ENCODE measurements at places on chromosomes 16 and 17. TPM values are rescaled to one million over a fixed set of nuclear protein-coding genes. Genes with fewer than 3 reads are reported as not detected.
A peak's percentile ranks its signal among the peaks of the same experiment; 100 is the strongest.

DNA sequence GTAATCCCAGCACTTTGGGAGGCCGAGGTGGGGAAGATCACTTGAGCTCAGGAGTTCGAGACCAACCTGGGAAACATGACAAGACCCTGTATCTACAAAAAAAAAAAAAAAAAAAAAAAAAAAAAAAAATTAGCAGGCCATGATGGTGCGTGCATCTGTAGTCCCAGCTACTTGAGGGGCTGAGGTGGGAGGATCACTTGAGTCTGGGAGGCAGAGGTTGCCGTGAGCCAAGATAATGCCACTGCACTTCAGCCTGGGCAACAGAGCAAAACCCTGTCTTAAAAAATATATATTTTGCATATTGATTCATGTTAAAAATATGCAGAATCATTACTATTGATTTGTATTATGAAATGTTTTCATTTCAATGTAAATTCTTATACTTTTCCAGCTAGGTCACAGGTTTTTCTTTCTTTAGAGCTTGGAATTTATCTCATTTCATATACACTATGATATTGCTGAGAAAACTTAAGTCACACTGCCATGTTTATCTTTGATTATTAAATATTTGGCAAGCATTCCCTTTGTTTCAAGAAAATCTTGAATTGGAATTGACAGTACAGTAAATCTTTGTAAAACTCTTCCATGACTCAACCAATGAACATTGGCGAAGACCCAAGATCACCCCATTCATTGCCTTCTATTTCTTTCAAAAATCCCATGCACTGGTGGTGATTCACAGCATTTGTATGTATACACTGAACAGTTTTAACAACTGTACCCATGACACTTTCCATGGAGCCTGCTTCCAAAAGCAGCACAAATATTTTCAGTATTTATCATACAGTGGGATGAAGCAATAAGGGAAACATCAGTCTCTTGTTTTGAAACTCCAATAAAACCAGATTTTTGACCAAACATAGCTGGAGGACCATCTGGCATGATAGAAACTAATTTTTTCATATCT is 83.5 kb upstream of the TNRC6A start:
- DNase-seq: peak; percentile 98

Gene RNF222
- 0.80 TPM for total RNA-seq

DNA sequence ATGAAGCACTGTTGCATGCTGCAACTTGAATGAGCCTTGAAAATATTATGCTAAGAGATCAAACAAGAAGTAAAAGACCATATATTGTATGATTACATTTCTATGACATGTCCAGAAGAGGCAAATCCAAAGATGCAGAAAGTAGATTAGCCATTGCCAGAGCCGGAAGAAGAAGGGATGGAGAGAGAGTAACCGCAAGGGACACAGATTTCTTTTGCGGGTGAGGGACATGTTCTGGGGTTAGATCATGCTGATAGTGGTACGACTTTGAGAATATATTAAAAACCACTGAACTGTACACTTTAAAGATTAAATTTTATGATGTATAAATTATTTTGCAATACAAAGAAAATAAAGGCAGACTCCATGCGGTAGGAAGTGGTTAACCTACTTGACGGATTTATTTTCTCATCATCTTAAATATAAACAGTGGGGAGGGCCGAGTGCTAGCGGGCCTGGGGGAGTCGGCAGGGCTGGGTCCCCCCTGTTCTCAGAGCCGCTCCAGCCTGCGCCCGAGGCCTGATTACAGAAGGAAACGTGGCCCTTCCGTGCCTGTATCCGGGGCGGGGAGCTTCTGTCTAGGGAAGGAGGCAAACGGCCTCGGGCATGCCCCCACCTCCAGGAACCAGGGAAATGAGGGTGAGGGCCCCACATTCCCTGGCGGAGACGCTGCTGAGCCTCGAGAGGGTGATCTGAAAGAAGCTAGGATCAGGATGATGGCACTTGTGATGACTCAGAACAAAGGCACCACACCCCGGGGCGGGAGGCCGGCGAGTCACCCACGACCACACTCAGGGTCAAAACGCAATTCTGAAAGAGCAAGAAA is 48.0 kb downstream of the SHCBP1 start:
- DNase-seq: no peak

Gene NEUROD2
- total RNA-seq: not detected

- DNase-seq: no peak
These were observed 2.0 kb downstream of the SIAH1 start for GRCh38 chr16:48383009-48383876.

All from epithelial cell of proximal tubule (primary cell).